HepG2 (cell line): ENCODE measurements at places on chromosomes 5 and 9. TPM values are rescaled to one million over a fixed set of nuclear protein-coding genes. Genes with fewer than 3 reads are reported as not detected.

Gene CERT1
- total RNA-seq = 12.7 and 23.6 TPM in 2 replicates

Gene LRRC14B
- total RNA-seq = not detected in 2 replicates

Gene HMCN2
- total RNA-seq = 0.09 TPM in 1 of 2 replicates, not detected in the other

Gene ARHGEF37
- total RNA-seq = 0.27 TPM in 1 of 2 replicates, not detected in the other

Gene MARCOL
- not detected in 2 replicates for total RNA-seq

Gene ADGRD2
- not detected in 2 replicates for total RNA-seq

Gene TRIM7
- total RNA-seq = not detected in 2 replicates

- no peak overlapping the region for H3K27ac ChIP-seq
- H3K4me1 ChIP-seq = peaks cover 20% of the 10 kb centered on the region
- DNase-seq = no peak
- no peaks in the 10 kb centered on the region for H3K36me3 ChIP-seq
Observed at GRCh38 chr9:121945849-121946248, 147.3 kb downstream of the TTLL11 start.

DNA sequence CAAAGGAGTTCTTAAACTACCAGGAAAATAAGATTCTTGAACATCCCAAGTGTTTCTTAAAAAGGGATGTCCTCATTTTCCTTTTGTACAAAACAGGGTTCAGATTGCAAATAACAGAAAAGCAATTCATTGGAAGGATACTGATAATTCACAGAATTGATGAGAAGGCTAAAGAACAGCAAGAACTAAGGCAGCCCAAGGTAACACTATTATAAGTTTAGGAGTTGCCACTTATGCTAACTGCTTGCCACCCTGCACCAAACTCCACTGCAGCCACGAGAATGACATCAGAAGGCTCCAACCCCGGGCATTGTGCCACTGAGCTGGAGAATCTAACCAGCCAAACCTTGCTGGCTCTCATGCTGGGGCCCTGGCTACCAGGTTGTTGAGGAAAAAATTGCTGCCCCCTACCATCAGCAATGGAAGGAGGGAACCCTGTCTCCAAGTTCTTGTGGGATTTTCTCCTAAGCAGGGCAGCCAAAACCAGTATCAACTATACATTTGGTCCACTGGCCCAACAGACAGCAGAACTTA lies 123.4 kb downstream of the ARL15 start:
- no peaks in the 10 kb centered on the region for H3K36me3 ChIP-seq
- no peak overlapping the region for H3K27ac ChIP-seq
- H3K27me3 ChIP-seq = no peaks in the 10 kb centered on the region

DNA sequence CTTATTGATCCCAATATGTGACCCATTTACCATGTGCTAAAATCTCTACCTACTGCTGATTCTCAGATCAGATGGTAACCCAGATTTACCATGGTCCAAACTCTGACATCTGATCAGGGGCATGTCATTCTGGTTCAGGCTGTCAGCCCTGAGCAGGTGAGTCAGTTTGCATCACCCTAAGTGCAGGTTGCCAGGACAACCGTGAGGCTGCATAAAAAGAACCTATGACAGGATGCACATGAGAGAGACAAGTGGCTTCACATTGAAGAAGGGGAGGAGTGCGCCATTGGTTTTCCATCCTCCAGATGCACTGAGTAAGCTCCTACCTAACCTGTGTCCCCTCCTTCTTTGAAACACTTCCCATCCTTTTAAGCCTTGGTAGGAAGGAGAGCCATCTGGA lies 801 bp upstream of the PRSS3 start:
- H3K27ac ChIP-seq = no peak overlapping the region
- no peak overlapping the region for H3K4me3 ChIP-seq
- no peak for DNase-seq
- H3K36me3 ChIP-seq = no peaks in the 10 kb centered on the region

DNA sequence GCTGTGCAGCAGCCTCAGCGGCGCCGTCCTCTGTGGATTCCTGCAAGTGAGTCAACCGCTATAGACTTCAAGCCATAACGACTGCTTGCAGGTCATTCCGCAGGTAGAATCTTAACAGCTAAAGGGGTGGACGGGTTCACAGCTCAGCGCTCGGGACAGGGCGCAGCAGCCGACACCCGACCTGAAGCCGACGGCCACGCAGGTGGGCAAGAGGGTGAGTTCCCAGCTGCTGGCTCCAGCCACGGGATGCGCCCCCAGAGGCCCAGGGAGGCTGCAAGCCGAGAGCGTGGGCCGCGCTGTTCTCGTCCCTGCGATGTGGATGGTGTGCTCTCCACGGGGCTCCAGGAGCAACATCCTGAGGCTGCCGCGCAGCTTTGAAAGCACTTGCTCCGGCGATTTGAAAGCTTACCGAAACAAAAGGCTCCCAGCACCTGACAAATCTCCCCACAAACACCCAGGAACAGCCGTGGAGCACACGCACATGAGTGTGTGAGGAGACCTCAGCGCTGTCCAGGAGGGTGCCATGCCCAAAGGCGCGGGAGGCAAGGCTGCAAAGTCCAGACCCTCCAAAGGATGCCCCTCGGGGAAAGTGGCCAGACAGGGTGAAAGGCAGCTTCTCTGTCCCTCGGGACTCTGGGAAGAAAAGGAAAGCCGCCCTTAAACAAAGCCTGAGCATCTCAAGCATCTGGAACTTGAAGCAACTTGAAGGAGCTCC lies 48.7 kb downstream of the EXD3 start:
- H3K4me1 ChIP-seq = peaks cover 8% of the 10 kb centered on the region; the same call in 1 of the 2 replicates
- no peak overlapping the region for H3K4me3 ChIP-seq
- H3K27me3 ChIP-seq = peaks cover 3% of the 10 kb centered on the region; the same call in 1 of the 2 replicates
- H3K27ac ChIP-seq = no peak overlapping the region
- H3K36me3 ChIP-seq = no peaks in the 10 kb centered on the region

- peaks cover 4% of the 10 kb centered on the region; the same call in 1 of the 2 replicates for H3K36me3 ChIP-seq
- H3K4me3 ChIP-seq = no peak overlapping the region
- no peaks in the 10 kb centered on the region for H3K27me3 ChIP-seq
- no peak overlapping the region for H3K27ac ChIP-seq
- H3K4me1 ChIP-seq = peaks cover 10% of the 10 kb centered on the region
Observed at GRCh38 chr9:133472277-133472645, 6.6 kb downstream of the SLC2A6 start.

DNA sequence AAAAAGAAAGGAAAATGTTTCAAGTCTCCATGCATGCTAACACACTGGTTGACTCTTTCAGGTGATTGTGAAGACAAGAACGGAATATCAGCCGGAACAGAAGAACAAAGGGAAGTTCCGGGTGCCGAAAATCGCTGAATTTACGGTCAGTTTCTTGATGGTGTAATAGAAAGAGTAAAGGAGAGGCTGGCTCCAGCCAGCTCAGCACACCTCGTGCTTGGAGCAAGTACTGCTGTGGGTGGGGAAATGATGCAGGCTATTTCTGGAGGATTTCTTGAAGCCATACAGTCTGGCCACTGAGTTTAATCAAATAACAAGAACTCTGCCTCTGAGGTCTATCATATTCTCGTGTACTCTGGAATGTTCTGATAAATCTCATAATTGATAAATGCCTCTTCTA lies 18.7 kb downstream of the NSG2 start:
- no peaks in the 10 kb centered on the region for H3K27me3 ChIP-seq
- no peak for DNase-seq
- H3K36me3 ChIP-seq = no peaks in the 10 kb centered on the region
- H3K4me3 ChIP-seq = no peak overlapping the region

- H3K27me3 ChIP-seq = no peaks in the 10 kb centered on the region
- DNase-seq = no peak
- H3K4me1 ChIP-seq = no peaks in the 10 kb centered on the region
- no peak overlapping the region for H3K4me3 ChIP-seq
Observed at GRCh38 chr5:126122942-126123341, 300.3 kb upstream of the GRAMD2B start.

DNA sequence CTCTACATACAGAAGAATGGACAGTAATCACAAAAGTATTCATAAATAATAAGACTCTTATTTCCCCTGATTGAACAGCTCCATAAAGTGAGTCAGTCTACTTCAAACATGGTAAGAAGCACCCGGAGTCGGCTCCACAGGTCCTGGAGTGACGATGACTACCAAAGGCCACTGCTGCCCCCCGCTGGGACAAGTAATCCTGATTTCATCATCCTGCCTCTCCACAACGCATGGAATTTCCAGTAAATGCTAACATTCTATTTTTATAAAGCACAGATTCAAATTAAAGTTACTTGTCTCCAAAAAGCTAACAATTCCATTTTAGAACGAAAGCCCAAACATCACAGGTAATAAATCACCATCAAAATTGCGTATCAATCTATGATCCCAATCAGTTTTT lies 16.2 kb downstream of the ATPSCKMT start:
- H3K36me3 ChIP-seq = no peaks in the 10 kb centered on the region; the same call in 1 of the 2 replicates
- H3K27me3 ChIP-seq = no peaks in the 10 kb centered on the region
- no peaks in the 10 kb centered on the region for H3K4me1 ChIP-seq
- no peak overlapping the region for H3K4me3 ChIP-seq
- no peak overlapping the region for H3K27ac ChIP-seq
- DNase-seq = peak; percentile 37

DNA sequence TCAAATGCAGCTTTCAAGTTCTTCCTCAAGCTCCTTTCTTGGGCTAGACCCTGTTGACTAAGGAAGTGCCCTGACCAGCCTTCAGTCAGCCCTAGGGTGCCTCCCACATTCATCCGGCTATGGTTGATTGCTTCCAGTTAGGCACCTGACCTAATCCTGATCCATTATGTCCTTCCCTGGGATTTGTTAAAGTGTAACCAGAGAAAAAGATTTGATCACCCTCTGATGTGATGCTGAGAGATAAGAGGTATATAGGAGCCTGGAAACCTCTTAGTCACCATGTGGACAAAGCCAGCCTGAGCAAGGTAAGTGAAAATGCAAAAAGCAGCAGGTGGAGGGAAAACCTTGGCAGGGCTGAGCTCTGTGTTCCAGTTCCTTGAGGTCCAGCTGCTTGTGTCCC lies 178.8 kb upstream of the ERCC6L2 start:
- peaks cover 5% of the 10 kb centered on the region; the same call in 1 of the 3 replicates for H3K27me3 ChIP-seq
- peaks cover 10% of the 10 kb centered on the region; the same call in 1 of the 2 replicates for H3K4me1 ChIP-seq
- no peaks in the 10 kb centered on the region for H3K36me3 ChIP-seq
- H3K27ac ChIP-seq = no peak overlapping the region
- DNase-seq = peak; percentile 36
- H3K4me3 ChIP-seq = no peak overlapping the region

DNA sequence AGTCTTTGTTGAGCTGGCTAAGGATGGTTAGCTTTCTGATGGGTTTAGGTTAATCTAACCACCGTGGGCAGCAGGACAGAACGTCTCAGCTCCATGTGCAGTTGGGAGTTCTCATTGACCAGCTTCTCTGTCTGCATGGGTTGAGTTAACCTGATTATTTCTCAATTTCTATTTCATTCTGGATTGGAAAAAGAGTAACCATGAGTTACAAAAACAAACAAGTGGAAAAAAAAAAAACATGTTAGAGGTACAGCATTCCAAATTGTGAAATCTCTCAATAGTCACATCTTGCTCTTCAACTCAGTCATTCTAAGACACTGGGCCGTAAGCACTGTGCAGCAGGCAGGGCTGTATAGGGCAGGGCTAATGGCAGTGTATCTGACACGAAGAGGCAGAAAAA lies 343.7 kb upstream of the KLF4 start:
- H3K27ac ChIP-seq = no peak overlapping the region
- no peaks in the 10 kb centered on the region; the same call in 1 of the 2 replicates for H3K27me3 ChIP-seq
- no peaks in the 10 kb centered on the region for H3K4me1 ChIP-seq
- no peak overlapping the region for H3K4me3 ChIP-seq
- H3K36me3 ChIP-seq = no peaks in the 10 kb centered on the region
- no peak for DNase-seq

GRCh38 chr5:172584638-172585037 lies 56.4 kb upstream of the NEURL1B start:
- H3K27me3 ChIP-seq = peaks cover 4% of the 10 kb centered on the region; the same call in 1 of the 2 replicates
- no peak for DNase-seq
- no peak overlapping the region for H3K27ac ChIP-seq
- no peaks in the 10 kb centered on the region for H3K36me3 ChIP-seq
- no peak overlapping the region for H3K4me3 ChIP-seq

- H3K4me3 ChIP-seq = no peak overlapping the region
- no peak for DNase-seq
- H3K4me1 ChIP-seq = no peaks in the 10 kb centered on the region
- no peak overlapping the region for H3K27ac ChIP-seq
Observed at GRCh38 chr9:89902450-89903140, 297.8 kb downstream of the GADD45G start.

DNA sequence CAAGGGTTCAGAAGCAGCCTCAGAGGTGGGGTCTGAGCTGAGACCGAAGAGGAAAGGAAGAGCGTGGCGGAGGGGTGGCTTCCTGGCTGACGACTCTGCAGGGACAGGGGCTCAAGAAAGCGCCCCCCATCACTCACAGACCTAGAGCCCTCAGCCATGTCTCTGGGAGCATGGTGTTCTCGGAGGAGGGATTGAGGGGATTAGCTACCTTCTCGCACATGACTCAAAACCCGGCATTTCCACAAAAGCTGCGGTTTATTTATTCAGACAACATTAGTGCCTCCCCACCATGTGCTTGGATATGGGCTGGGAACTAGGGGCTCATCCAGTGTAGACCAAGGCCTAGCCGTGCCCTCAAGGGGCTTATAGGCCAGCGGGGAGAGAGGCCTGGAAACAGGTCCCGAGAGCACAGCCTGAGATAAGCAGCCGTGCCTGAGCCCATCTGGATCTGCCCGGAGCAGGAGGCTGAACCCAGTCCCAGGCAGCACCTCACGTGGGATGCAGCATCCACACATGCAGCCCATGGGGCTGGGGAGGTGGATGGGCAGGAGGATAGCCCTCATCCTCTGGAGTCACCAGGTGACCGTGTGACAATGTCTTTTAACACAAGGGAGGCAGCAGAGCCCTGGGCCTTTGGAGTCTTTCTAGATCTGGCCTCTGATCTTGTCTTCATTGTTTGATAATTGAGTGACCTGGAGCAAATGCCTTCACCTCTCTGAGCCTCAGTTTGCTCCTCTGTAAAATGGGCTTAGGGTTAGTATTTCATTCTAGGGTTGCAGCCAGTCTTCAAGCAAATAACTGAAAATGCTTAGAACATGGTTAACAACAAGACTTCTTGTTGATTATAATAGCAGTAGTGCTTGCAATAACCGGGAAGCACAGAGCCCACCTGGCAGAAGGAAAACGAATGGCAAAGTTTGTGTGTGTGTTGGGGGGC lies 878 bp upstream of the HMCN2 start:
- H3K27me3 ChIP-seq = peaks cover 6% of the 10 kb centered on the region; the same call in 1 of the 2 replicates
- H3K4me1 ChIP-seq = peaks cover 39% of the 10 kb centered on the region
- no peaks in the 10 kb centered on the region for H3K36me3 ChIP-seq
- no peak for DNase-seq
- H3K4me3 ChIP-seq = no peak overlapping the region
- no peak overlapping the region for H3K27ac ChIP-seq

DNA sequence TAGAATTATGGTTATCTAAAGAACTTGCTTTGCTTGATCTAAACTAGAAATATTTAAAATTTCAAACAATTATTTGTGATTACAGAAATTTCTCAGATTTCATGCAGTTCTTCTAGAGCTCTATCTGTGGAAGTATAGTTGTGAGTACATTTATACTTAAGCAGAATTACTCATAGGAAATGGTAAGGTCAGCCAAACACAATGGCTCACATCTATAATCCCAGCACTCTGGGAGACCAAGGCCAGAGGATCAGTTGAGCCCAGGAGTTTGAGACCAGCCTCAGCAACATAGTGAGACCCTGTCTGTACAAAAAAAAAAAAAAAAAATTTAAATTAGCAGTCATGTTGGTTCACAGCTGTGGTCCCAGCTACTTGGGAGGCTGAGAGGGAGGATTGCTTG lies 71.0 kb downstream of the INVS start:
- H3K4me3 ChIP-seq = no peak overlapping the region
- H3K27me3 ChIP-seq = no peaks in the 10 kb centered on the region
- no peaks in the 10 kb centered on the region for H3K36me3 ChIP-seq
- DNase-seq = no peak
- H3K4me1 ChIP-seq = no peaks in the 10 kb centered on the region
